Kidney (tissue), 22 donors: ENCODE measurements at places on chromosomes 4 and X. TPM values are rescaled to one million over a fixed set of nuclear protein-coding genes. Genes with fewer than 3 reads are reported as not detected.

The CLCN4 gene
- total RNA-seq: 7.3 TPM

The PF4V1 gene
- 1.0 TPM for total RNA-seq

The GPC3 gene
- 43.0 TPM for total RNA-seq

The FOXR2 gene
- total RNA-seq: not detected

The COX7B2 gene
- not detected for total RNA-seq

The NXF2 gene
- not detected for total RNA-seq

The TBC1D8B gene
- total RNA-seq: 9.7 TPM

The PPP4R3C gene
- not detected for total RNA-seq

The DACH2 gene
- total RNA-seq: 0.47 TPM

The PRRG1 gene
- 23.4 TPM for total RNA-seq

The KCNIP4 gene
- total RNA-seq: 43.9 TPM

DNA sequence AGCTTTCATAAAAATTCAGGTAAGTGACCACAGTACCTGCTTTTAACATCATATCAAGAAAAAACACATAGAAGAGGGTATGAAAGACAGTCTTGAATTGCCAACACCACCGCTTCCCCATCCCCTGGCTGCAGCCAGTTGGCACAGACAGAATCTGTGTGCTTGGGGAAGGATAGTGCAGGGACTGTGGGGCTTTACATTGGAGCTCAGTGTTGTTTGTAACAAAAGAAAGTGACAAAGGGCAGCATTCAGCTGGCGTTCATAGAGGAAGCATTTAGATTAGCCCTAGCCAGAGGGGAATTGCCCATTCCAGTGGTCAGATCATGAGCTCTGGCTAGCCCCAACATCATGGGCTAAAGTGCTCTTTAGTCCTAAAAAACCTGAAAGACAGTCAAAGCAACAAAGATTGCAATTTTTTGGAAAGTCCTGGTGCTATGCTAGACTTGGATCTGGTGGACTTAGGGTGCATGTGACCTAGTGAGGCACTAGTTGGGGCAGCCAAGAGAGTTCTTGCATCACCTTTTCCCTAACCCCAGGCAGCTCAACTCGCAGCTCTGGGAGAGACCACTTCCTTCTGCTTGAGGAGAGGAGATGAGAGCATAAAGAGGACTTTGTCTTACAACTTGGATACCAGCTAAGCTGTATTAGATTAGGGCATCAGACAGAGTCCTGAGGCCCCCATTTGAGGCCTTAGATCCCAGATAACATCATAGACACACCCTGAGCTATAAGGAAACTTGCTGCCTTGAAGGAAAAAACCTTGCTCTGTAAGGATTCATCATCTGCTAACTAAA, 1602.4 kb upstream of the ADGRL3 start:
- no peaks in the 10 kb centered on the region for H3K4me1 ChIP-seq
- H3K27ac ChIP-seq: no peak overlapping the region
- no peaks in the 10 kb centered on the region for H3K27me3 ChIP-seq
- H3K4me3 ChIP-seq: no peak overlapping the region

DNA sequence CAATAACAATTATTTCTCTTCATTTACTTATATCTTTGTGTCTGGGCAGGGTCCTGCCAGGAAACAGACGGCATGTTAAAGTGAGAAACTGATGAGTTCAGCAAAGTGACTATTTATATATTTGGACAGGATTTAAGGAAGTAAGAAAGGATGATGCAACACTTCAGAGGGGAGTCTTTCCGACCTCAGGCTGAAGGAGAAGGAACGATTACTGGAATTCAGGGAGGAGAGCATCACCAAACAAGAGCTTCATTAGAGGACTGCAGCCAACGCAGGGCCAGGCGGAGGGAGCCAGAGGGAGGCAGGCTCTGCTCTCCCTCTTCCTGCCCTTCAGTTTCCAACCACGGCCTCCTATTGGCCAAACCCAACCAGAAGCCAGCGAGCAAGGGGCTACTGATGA, 1.5 kb upstream of the TLR7 start:
- DNase-seq: no peak
- H3K4me1 ChIP-seq: no peaks in the 10 kb centered on the region
- H3K27ac ChIP-seq: no peak overlapping the region
- H3K4me3 ChIP-seq: no peak overlapping the region
- no peaks in the 10 kb centered on the region for H3K27me3 ChIP-seq

DNA sequence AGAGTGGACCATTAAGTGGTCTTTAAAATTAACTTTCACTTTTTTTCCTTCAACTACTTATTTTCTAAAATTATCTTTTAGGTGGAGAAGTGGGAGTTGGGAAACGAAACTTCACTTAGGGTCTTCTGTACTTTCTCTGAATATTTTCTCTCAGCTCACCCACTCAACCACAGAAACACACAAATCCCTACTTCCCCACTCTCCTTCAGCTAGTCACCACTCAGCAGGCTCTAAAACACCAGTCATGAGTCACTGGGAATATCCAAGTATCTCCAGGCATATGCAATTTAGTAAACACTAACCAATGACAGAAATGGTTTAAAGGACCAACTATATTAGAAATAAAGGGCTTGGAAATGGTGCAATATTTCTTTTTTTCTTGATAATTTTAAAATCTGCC, 153.0 kb upstream of the RPS6KA6 start:
- no peak overlapping the region for H3K27ac ChIP-seq
- H3K27me3 ChIP-seq: no peaks in the 10 kb centered on the region
- H3K4me1 ChIP-seq: no peaks in the 10 kb centered on the region
- DNase-seq: no peak
- no peaks in the 10 kb centered on the region for H3K36me3 ChIP-seq

- H3K36me3 ChIP-seq: no peaks in the 10 kb centered on the region
- H3K27me3 ChIP-seq: no peaks in the 10 kb centered on the region
- DNase-seq: no peak
- H3K4me3 ChIP-seq: no peak overlapping the region
- peaks cover 1% of the 10 kb centered on the region for H3K4me1 ChIP-seq
Measured at GRCh38 chr4:68267433-68267944, 22.0 kb upstream of the TMPRSS11B start.

- DNase-seq: peak; percentile 95
- no peaks in the 10 kb centered on the region for H3K27me3 ChIP-seq
- H3K36me3 ChIP-seq: no peaks in the 10 kb centered on the region
- no peaks in the 10 kb centered on the region for H3K4me1 ChIP-seq
Measured at GRCh38 chr4:8274765-8275547, 5.4 kb downstream of the HTRA3 start.

DNA sequence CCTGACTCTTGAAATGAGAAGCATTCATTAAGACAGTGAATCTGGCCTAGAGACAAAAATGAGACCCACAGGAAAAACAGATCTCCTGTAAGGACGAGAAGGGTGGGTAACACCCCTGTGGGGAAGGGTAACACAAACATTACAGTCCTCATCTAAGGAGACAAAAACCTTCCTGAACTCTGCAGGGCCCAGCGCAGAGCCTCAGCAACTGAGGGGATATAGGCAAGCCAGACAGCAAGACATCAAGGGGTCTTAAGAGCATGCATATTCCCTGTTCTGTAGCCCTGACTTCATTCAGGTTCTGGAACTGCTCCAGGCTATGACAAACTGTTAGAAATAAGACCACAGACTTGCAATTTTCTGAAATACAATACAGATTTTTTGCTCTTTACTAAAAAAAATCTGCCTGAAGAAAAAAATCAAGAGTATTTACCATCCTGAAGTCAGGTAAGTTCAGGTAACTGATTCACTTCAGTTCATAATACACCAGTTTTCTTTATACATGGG, 15.5 kb downstream of the COX18 start:
- H3K36me3 ChIP-seq: peaks cover 3% of the 10 kb centered on the region
- H3K4me3 ChIP-seq: no peak overlapping the region
- H3K27me3 ChIP-seq: no peaks in the 10 kb centered on the region

DNA sequence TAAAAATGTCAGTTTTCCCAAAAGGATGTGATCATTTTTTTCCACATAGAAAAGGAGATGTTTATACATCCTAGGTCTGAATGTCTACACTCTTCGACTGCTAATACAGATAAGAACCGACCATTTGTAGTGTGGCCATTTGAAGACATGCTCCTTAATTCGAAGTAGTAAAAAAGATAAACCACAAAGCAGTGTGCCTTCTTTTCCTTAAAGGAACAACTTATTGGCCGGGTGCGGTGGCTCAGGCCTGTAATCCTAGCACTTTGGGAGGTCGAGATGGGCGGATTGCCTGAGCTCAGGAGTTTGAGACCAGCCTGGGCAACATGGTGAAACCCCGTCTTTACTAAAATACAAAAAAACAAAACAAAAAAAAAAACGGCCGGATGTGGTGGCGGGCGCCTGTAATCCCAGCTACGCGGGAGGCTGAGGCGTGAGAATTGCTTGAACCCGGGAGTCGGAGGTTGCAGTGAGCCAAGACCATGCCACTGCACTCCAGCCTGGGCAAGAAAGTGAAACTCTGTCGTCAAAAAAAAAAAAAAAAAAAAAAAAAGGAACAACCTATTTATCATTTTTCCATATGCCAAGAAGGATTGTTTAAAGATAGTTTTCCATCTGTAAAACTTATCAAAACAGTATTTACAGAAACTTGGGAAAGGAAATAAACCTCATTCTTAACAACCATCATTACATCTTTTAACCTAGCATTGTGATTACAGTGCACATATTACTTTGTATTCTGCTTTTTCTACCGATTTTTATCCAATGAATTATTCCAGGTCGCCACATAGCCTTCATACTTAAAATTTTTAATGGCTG, 2.6 kb downstream of the INTS6L start:
- peak; percentile 2 for DNase-seq
- H3K27ac ChIP-seq: no peak overlapping the region
- no peaks in the 10 kb centered on the region for H3K36me3 ChIP-seq
- no peaks in the 10 kb centered on the region for H3K4me1 ChIP-seq

GRCh38 chrX:153925739-153926551, at the start of gene ARHGAP4:
Gene ARHGAP4 (minus strand): TSS chrX:153926264. CDS start chrX:153926202, 62 bp downstream.
- DNase-seq: no peak
- peak within 1 kb of the TSS; percentile 57 for H3K4me3 ChIP-seq
- no peaks in the 10 kb centered on the region for H3K36me3 ChIP-seq
- no peaks in the 10 kb centered on the region for H3K27me3 ChIP-seq
- H3K27ac ChIP-seq: peak within 1 kb of the TSS; percentile 97

- H3K4me1 ChIP-seq: no peaks in the 10 kb centered on the region
- peak overlapping the region; percentile 80 for H3K27ac ChIP-seq
- no peaks in the 10 kb centered on the region for H3K27me3 ChIP-seq
Measured at GRCh38 chrX:73943693-73944562, 360.1 kb upstream of the ZCCHC13 start.

DNA sequence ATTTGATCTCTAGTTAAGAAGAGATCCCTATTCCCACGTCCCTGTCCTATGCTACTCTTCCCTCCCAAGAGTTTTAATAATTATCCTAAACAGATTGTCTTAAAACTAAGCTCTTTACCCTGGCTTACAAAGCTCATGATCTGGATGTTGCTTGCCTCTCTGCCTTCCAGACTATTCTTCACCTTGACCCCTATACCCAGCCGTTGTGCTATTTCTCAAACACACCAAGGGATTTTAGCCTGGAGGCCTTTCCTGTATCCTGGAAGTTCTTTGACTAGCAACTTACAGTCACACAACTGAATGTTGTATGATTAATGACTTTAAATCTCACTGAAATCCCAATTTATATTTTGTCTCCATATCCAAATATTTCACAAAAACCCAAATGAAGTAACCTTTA, 314.9 kb downstream of the ADGRL3 start:
- H3K27me3 ChIP-seq: no peaks in the 10 kb centered on the region
- H3K4me3 ChIP-seq: no peak overlapping the region
- no peak for DNase-seq
- H3K27ac ChIP-seq: no peak overlapping the region
- no peaks in the 10 kb centered on the region for H3K4me1 ChIP-seq
- H3K36me3 ChIP-seq: no peaks in the 10 kb centered on the region

DNA sequence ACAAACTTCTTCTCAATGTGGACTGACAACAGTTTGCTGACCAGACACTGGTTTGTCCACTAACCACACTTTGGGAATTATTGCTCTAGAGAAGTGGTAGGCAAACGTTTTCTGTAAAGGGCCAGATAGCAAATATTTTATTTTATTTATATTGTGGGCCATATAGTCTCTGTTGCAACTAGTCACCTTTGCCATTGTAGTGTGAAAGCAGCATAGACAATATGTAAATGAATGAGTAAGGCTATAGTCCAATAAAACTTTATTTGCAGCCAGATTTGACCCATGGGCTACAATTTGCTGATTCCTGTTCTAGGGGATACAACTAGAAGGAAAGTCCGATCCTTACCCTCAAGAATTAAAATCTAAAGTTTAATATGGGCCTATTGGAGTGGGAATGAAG, 14.5 kb downstream of the TSPAN7 start:
- no peaks in the 10 kb centered on the region for H3K27me3 ChIP-seq
- H3K27ac ChIP-seq: no peak overlapping the region
- no peak overlapping the region for H3K4me3 ChIP-seq

DNA sequence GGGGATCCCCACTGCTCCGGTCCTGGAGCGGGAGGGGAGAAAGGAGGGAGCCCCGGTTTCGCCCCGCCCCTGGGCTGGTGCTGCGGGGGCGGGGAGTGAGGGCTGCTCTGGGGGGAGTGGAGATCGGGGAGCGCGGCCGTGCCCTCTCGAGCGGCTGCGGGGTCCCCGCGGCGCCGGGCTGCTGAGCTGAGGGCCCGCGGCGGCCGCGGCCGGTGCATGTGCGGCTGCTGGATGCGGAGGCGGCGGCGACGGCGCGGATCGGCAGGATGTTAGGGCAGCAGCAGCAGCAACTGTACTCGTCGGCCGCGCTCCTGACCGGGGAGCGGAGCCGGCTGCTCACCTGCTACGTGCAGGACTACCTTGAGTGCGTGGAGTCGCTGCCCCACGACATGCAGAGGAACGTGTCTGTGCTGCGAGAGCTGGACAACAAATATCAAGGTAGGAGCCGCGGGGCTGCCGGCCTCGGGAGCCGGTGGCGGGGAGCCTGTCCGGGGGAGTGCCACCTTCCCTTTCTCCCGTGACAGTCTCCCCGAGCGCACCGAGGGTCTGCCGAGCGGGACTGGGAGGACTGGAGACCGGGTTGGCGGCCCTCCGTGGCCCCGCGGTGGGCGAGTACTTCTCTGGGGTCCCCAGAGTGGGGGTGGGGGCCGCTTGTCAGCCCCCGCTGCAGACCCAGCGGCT, at the start of gene ING2:
ING2 (plus strand) TSS at position 129 of the 681 bp plus-strand sequence; CDS start at position 267, 138 bp downstream.
- H3K4me1 ChIP-seq: peaks cover 2% of the 10 kb centered on the region
- H3K27ac ChIP-seq: peak within 1 kb of the TSS; percentile 99
- no peaks in the 10 kb centered on the region for H3K36me3 ChIP-seq

GRCh38 chr4:76733068-76733771, 164.7 kb downstream of the SOWAHB start:
- peaks cover 4% of the 10 kb centered on the region for H3K4me1 ChIP-seq
- no peak overlapping the region for H3K4me3 ChIP-seq
- H3K36me3 ChIP-seq: no peaks in the 10 kb centered on the region
- DNase-seq: no peak
- H3K27ac ChIP-seq: no peak overlapping the region

GRCh38 chr4:105092356-105092755, 54.3 kb upstream of the TET2 start:
- peak; percentile 37 for DNase-seq
- H3K27me3 ChIP-seq: no peaks in the 10 kb centered on the region
- no peak overlapping the region for H3K27ac ChIP-seq
- H3K36me3 ChIP-seq: no peaks in the 10 kb centered on the region
- no peak overlapping the region for H3K4me3 ChIP-seq
